Vein endothelial cell (primary cell): ENCODE measurements at places on chromosomes 1 and 21. TPM values are rescaled to one million over a fixed set of nuclear protein-coding genes. Genes with fewer than 3 reads are reported as not detected.

NIPAL3 gene
- total RNA-seq: 14.2 and 22.9 TPM in 2 replicates

FGR gene
- total RNA-seq: under 0.01 and 0.19 TPM in 2 replicates

TRMT13 gene
- total RNA-seq: 11.8 and 12.8 TPM in 2 replicates

PLCH2 gene
- under 0.01 and 0.33 TPM in 2 replicates for total RNA-seq

SAMD13 gene
- 2.3 and 2.4 TPM in 2 replicates for total RNA-seq

PGLYRP4 gene
- not detected in 2 replicates for total RNA-seq

KIAA0040 gene
- total RNA-seq: 17.6 and 53.5 TPM in 2 replicates

CD48 gene
- total RNA-seq: not detected in 2 replicates

PPCS gene
- 33.6 and 56.5 TPM in 2 replicates for total RNA-seq

BRINP3 gene
- total RNA-seq: not detected in 2 replicates

RPTN gene
- not detected in 2 replicates for total RNA-seq

MEAF6 gene
- total RNA-seq: 57.8 and 74.2 TPM in 2 replicates

LEFTY1 gene
- total RNA-seq: not detected in 2 replicates

TMPRSS15 gene
- not detected in 2 replicates for total RNA-seq

CADM3 gene
- 1.3 and 1.7 TPM in 2 replicates for total RNA-seq

FBLIM1 gene
- 365 and 655 TPM in 2 replicates for total RNA-seq

C8B gene
- not detected in 2 replicates for total RNA-seq
